H1 (cell line): ENCODE measurements at places on chromosomes 1 and 21. TPM values are rescaled to one million over a fixed set of nuclear protein-coding genes. Genes with fewer than 3 reads are reported as not detected.

Gene PLA2G4A
- 1.4 and 1.8 TPM in 2 replicates for total RNA-seq

Gene NMNAT2
- 20.9 and 23.8 TPM in 2 replicates for total RNA-seq

Gene S100A2
- total RNA-seq: 2.0 TPM in 1 of 2 replicates, not detected in the other

Gene EFNA3
- 10.8 and 11.6 TPM in 2 replicates for total RNA-seq

Gene ALG6
- total RNA-seq: 25.1 and 26.8 TPM in 2 replicates

Gene LIN28A
- 1,467 and 1,486 TPM in 2 replicates for total RNA-seq

Gene CFAP107
- not detected in 2 replicates for total RNA-seq

Gene GPR52
- 0.63 TPM in 1 of 2 replicates, not detected in the other for total RNA-seq

Gene SPRR2F
- total RNA-seq: 1.0 and 1.1 TPM in 2 replicates

Gene CCSAP
- 16.5 and 17.2 TPM in 2 replicates for total RNA-seq

Gene OR2G6
- total RNA-seq: not detected in 2 replicates

GRCh38 chr1:118257946-118258345 lies 72.9 kb upstream of the SPAG17 start:
- no peak for DNase-seq

DNA sequence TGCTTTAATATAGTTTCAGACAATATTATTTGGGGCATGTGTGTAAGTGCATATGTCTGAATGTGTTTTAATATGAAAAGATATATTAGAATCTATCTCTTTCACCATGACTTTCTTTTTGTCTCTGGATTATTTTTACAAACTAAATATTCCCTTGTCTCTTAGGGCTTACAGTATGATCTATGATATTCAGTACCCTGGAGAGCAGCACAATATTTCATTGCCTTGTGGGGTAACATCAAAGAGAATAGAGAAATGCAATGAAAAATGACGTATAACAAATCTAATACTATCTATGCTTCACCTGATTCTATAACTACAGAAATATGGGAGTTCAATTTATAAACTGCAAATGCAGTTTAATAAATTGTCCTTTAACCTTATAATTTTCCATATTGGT lies 2084.5 kb downstream of the MRPL39 start:
- no peak for DNase-seq

DNA sequence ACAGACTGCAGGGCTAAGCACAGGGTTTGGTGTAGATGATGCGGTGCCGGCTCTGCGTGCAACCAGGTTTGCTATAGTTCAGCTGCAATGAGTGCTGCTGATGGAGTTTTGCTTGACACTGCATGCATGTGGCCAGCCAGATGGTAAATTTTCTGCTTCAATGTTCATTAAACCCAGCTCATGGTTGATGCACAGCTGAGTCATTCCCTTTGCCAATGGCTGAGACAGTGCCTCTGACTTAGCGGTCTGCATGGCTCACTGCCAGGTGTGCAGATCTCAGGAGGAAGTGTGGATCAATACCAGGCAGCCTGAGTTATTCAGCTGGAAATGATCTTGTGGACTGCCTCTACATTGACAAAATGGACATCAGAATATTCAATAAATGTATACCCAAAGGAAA lies 172.7 kb upstream of the ZP4 start:
- DNase-seq: no peak

- DNase-seq: no peak
These were observed 95.3 kb downstream of the MTR start for GRCh38 chr1:236890152-236891056.

DNA sequence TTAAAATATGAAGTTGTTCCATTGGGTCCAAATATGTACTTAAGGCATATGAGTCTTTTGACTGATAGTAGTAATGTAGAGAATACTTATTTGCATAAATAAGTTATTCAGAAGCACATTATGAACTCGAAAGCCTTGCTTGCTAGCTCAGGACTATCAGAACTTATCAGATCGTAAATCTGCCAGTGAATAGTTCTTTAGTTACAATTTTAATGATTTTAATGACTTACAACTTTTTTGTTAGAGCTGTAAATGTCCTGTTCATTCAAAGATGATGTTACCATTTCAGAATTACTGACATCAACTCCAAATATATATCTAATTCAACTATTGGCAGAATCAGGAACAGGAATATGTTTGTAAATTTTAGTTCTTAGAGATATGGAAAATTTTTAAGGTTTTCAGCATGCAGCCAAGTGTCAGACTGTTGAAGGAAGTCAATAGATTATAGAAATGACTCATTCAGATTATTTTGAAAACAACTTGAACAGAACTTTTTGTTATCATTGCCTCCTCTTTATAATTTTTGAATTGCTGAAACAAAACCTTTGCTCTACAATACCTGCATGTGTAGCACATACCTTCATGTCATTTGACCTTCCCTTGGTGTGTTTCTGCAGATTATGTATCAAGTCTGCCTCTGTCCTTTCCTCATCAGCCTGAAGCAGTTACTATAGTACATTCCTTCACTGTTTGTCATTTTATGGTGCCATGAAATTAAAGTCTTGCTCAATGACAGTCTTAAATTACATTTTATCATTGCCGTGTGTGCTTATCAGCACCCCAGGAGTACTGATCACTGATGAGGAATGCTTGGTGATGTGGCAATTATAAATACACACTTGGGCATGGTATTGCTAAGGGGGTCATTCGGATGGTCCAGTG lies 44.9 kb downstream of the LRRC8D start:
- DNase-seq: no peak

- no peak for DNase-seq
These were observed at the start of gene C8B for GRCh38 chr1:56965916-56966697. C8B (minus strand) TSS chr1:56966015; CDS start chr1:56965948, 67 bp downstream.

DNA sequence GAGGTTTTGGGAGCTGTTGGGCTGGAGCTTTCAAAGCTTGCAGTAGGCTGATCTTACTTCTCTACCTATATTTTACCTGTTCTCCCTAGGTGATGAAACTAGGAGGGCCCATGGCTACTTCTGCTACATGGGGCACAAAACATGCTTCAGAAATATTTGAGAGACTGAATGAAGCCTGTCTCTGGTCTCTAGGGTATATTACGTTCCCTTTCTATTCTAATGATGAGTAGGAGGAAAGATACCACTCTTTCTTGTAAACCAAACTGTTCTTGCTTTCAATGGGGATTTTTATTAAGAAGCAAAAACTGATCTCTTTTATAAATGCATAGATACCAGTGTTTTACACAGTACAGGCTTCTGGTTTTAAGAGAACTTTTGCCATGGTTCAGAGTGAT lies 103.1 kb downstream of the GALNT2 start:
- DNase-seq: no peak

DNA sequence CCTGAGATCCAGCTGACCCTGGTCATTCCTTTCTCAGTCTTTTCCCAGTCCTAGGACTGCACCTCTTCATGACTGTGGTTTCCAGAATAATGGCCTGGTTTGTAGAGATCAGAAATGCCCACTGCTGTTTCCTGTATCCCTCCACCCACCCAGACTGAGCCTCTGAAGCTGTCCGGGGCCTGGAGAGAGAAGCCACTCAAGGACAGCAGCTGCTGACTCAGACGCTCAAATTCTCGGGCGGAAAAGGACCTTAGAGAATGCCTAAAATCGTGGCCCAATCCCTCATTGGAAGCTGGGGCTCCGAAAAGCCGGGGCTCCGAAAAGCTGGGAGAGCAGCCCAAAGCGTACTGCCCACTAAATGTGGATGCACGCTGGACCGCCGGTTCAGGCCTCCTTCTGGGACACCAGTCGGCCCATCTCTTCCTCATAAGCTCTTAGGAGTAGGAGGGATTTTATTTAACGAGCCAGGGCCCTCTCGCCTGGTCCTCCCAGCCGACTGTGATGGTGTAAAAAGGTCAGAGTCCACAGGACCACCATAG lies 7.8 kb upstream of the GPR61 start:
- no peak for DNase-seq

DNA sequence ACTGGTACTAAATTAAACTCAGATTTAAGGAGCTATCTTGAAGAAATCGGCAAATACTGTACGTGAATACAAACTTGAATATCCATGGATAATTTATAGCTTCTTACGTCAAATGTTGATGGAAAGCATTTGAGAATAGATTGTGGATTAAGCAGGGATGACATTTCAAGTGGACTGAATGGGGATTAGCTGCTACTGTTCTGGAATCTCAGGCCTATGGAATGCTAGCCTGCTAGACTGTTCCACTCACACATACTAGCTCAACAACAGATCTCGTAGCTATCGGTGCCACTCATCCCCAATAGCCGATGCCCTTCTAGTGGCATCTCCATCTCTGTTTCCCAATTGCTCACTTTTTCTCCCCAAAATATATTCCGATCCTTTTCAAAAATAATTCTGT lies 62.0 kb upstream of the USP25 start:
- DNase-seq: no peak

DNA sequence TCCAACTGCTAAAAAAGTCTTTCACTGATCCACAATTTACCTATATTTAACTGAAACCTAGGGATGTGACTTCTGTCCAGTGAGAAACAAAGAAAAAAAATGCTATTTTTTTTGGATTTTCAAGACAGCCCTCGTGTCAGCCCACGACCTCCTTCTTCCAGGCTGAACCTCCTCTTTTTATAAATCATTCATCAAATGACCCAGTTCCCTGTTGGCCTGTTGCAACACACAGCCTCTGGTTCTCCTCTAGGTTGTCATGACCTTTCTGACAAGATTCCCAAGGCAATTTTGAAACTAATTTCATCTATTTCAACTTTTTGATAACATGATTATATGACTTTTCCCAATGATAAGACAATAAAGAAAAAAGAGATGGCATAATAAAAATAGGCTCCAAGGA lies 74.6 kb downstream of the PGBD5 start:
- no peak for DNase-seq

DNA sequence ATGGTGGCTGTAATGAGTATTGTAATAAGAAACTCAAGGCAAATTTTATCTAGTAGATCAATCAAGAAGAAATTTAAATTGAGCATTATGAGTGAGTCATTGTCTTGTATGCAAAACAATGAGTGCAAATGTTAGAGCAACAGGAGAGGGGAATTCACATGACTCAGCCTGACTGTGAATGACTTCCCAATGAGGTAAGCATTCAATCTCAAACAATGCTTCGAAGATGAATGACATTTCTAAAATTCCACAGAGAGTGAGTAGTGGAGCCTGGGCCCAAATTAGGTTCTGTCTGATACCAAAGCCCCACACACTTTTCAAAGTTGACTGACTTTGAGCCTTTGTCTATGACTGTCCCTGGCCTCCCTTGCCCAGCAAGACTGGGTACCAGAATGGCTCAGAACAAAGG lies 738.0 kb downstream of the PTPRU start:
- DNase-seq: no peak

DNA sequence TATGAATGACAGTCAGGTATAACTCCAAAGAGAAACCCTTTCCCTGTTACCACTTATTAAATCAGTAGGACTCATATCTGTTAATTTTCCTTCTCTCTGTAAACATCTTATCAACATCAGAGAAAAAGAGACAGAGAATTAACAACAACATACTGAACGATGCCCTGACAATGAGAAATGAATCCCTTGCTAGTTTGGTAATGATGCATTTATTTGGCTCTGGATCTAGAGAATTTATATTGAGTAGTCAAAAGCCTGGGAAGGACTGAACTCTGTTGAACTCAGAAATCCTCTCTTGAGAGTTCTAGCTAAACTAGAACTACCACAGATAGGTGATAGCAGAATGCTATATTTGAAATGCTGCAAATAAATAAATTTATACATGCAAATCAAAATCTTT lies 325.6 kb downstream of the DISC1 start:
- DNase-seq: no peak

DNA sequence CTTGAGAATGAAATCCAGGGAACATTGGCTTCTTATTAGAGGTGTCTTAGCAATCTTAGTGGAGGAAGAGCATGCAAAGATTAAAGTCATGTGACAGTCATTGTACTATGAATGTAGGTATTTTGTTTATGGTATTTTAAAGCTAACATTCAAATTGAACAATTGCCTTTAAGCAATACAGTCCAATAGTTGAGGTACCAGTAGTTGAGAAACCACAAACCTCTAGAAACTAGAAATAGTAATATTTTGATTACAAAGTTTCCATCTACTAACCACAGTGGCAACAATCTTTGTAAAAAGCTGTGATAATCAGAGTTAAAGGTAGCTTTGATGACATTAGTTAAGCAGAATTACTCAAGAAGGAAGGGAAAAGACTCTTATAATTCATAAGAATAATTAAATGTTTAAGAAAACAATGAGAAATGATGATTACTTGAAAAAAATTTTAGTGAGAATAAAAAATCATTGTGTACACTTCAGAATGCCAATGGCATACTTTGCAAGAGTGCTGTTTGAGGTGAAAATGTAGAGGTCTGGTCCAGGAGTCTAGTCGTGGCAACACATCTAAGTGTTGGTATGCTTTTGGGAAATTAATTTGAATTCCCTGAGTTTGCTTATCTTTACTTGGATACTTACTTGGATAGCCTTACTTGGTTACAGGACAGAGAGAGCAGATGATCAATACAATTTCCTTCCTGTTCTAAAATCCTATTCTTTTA lies 104.9 kb upstream of the PTGFR start:
- DNase-seq: no peak

GRCh38 chr1:31952825-31953220 lies 14.7 kb upstream of the PTP4A2 start:
- no peak for DNase-seq

- DNase-seq: no peak
These were observed 190.5 kb downstream of the TOMM20 start for GRCh38 chr1:234938135-234938534.

DNA sequence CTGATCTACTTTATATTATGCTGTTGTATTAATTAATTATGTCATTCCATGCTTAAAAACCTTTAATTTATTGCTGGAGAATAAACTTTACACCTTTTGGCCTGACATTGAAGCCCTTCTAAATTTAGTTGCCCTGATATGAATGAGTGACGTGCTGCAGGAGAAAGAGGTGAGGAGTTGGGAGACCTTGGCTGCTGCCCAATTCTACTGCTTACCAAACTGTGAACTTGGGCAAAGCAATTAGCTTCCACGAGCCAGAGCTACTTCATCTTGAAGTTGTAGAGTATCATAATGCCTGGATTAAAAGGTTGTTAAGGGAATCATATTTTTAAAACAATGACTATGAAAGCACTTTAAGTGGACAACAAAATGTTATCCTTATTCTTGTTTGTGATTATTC lies 126.8 kb upstream of the DEPDC1 start:
- no peak for DNase-seq

- DNase-seq: no peak
These were observed 174.2 kb downstream of the RRAGC start for GRCh38 chr1:38685388-38685787.

DNA sequence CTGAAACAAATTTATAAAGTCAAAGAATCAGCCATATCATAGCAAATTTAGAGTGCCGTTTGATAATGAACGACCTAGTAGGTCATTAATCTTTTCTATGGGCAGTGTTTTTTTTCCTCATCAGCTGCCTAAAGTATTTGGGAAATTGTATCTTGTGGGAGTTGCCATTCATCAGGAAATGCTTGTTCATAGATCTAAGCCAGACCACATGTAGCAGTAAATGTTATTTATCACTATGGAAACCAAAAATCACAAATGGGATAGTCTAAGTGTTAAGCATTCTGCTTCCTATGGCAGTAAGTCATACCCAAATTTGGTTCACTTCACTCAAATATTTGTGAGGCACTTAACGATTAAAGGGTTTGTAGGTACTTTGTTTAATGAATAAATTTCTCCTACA lies 52.9 kb downstream of the LRRC8D start:
- no peak for DNase-seq

DNA sequence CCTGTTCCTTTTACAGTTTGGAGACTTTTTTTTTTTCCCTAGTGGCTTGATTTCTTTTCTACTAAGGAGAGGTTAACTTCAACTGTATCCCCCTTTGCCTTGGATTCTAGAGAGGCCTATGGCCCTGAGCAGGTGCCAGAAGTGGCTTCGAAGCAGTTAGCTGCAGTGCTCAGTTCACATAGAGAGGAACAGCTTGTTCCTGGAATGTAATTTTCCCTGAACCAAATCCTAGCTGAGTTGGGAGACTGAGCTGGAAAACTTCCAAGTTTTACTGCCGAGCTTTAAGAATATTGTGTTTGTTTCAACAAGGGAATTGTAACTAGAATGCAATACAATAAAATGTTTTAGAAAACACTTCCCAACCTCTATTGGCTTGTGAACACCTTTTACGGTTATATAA lies 17.5 kb downstream of the RD3 start:
- no peak for DNase-seq
